Osteocyte (in vitro differentiated cells): ENCODE measurements at places on chromosomes 4 and X. TPM values are rescaled to one million over a fixed set of nuclear protein-coding genes. Genes with fewer than 3 reads are reported as not detected.

The ERVMER34-1 gene
- 0.24 and 0.26 TPM in 2 replicates for total RNA-seq

DNA sequence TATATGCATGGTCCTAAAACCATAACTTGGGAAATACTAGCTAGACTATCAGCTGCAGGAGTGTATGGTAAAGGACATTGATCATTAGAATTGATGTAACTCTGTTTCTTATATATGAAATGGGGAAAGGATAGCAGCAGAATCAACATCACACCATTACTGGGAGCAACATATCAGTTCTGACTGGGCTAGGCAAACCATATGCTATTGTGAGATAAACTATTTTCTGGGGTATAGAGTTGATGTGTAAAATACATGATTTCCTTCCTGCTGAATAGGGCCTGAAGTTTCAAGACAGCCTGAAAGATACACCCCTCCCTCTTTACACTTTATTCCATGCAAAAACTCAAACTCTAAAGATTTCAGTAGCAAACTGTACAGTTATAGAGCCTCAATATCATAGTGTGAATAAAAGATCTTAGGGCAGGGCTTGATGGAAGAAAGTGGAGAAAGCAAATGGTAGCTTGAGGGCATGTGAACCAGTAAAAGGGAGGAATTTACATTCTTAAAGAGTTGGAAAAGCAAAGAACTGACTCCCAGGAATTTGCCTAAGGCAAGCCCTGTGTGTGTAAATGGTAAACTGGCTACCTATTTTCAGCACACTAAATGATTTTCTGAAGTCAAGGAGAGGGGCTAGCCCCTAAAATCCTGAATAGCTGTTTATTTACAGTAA, 404.1 kb downstream of the MAPK10 start:
- no peak for DNase-seq

DNA sequence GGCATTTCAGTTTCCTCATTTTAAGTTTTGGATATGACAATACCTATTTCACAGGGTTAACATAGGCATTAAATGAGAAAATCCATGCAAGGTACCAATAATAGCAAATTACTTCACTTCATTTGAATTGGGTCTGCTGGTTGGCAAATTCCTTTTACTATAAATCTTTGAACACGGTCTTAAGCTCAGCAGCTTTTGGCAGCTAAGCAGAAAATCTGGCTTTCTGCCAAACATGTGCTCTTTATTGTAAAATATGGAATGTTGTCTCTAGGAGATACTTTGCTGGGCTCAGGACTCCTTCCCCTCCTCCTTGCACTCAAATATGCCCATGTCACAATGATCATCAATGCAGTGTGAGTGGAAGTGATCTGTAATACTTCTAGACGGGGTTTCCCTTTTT, 16.8 kb upstream of the DMP1 start:
- no peak for DNase-seq

The SNCA gene
- total RNA-seq = 7.9 and 8.8 TPM in 2 replicates

The SASH3 gene
- total RNA-seq = not detected in 2 replicates

The SPATA4 gene
- 0.76 TPM in 1 of 2 replicates, not detected in the other for total RNA-seq

- DNase-seq = no peak
Observed at GRCh38 chr4:129335276-129335675, 239.3 kb downstream of the C4orf33 start.

DNA sequence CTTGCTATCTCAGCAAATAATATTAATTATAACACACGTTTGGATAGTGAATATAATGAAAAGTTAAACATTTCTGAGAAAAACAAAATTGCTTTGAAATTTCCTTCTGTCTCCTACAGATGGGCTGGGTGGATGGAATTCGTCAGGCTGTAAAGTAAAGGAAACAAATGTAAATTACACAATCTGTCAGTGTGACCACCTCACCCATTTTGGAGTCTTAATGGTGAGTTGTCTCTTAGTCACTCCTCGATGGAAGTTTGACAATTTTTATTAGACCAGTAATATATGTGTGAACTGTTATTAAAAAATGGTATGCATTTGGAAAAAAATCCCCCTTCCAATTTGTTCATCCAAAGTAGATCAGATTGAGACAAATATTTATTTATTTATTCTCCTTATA, 92.5 kb upstream of the BRS3 start:
- DNase-seq = no peak

- no peak for DNase-seq
Observed at GRCh38 chr4:107018344-107018735, 17.8 kb downstream of the DKK2 start.

DNA sequence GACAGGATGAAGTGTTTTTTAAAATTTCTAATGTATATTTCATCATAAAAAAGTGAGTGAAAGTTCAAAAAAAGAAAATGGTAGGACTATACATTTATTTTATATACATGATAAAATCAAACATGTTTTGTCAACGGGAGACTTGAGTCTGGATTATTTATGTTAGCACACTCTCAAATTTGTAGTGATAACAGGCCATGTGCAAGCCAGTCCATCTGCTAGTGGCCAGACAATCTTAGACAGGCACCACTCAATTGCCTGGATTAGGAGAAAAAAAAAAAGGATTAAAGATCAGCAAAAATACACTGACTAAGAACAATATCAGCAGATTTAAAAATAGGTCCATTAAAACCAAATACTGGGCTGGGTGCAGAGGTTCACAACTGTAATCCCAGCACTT, 71.9 kb downstream of the KCNIP4 start:
- no peak for DNase-seq

DNA sequence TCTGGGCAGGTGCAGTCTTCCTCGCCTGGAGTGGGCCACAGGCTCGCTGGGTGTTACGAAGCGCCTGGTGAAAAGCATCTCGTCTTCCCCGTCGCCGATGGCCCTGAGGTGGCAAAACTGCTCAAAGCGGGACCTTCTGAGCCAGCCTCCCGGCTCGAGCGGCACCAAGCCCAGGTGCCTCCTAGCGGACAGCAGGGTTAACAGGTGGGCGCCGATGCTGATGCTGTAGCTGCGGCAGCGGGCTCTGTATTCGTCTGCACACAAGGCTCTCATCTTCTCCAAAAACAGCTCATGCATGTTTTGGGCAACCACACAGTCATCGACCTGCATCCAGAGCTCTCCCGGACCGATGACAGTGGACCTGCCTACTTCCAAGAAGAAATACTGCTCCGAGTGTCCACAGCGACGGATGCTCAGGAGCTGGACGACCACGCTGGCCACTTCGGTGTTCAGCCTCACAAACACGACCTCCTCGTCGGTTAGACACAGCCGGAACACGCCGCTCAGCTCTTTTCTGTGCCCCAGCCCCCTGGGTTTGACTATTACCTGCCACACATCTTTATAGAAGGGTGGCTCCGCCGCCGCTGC, 1.2 kb downstream of the IRS4 start:
- DNase-seq = peak; percentile 73

GRCh38 chr4:147816382-147817254, 84.7 kb downstream of the ARHGAP10 start:
- no peak for DNase-seq

- DNase-seq = no peak
Observed at GRCh38 chrX:77788050-77788449, 2.0 kb upstream of the ATRX start.

GRCh38 chr4:39330353-39330752, 35.8 kb downstream of the RFC1 start:
- DNase-seq = no peak

DNA sequence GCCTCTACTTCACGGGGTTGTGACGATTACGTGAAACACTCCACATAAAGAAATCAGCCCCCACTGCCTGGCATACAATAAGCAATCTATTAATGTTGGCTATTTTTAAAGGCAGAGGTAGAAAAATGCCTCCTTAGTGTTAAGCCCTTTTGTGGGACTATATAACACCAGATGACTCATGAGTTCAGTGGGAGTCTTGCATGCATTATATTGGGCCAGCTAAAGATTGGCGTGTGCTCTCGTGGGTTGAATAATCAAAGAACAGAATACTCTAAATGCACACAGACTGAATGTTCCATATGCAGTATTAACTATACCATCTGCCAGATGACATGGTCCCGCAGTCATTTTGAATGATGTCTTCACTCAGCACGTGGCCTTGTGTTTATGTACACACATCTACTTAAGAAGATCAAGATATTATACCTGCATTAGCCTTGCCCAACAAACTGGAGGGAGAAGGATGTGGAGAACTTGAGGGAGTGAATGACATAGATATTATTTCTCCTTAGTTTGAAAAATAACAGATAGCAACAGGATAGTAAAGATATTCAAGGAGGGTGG, 85.0 kb upstream of the MYOZ2 start:
- DNase-seq = no peak

DNA sequence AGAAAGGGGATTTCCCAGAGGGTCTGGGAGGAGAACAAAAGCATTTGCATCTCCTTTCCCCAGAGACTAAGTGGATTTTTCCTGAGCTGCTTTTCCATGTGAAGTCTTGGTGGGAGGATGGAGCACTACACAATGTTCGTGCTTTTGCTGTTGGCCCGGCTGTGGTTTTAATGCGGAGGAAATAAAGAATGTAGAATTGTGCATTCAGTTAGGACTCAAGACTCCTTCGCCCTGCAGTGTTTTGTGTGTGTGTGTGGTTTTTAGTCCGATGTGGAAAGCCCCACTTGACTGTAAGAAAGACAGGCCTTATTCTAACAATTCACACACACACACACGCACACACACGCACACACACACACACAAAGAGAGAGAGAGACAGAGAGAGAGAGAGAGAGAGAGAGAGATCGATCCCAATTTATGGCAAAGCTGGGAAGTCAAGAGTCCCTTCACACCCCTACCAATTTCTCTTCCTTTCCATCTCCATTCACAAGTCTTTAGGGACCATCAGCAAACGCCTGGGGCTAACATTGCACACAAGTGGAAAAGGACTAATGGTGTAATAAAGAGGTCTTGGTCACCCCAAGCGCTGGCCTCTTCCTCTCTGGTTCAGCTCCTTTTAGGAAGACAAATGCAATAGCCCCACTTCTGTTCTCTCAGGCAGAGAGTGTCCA, 44.2 kb downstream of the CLDN34 start:
- no peak for DNase-seq

- DNase-seq = no peak
Observed at GRCh38 chr4:122759639-122760310, 27.3 kb downstream of the BBS12 start.

GRCh38 chr4:165203541-165204461, 3.6 kb upstream of the KLHL2 start:
- DNase-seq = no peak

The CLDN22 gene
- total RNA-seq = not detected in 2 replicates

The SLC38A5 gene
- total RNA-seq = not detected in 2 replicates

DNA sequence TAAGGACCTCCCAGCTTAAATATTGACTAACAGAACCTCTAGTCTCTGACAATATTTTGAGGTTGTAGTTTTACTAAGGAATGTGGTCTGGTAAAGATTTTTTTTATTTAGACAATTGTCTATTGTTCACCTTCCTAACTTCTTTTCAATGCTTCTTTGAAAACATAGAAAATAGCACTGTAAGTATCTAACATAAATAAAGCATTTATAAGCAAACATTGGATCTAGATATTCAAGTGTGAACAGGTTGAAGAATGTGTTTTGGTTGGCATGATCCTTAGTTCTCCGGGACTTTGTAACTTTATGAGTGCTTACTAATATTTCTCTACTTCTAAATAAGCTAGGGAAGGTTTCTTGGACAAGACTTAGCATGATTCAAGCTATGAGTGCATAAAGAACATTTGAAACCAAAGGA, 285.4 kb upstream of the ARSJ start:
- DNase-seq = no peak

The RAI2 gene
- total RNA-seq = 0.27 and 0.34 TPM in 2 replicates

The GNRHR gene
- total RNA-seq = not detected in 2 replicates

DNA sequence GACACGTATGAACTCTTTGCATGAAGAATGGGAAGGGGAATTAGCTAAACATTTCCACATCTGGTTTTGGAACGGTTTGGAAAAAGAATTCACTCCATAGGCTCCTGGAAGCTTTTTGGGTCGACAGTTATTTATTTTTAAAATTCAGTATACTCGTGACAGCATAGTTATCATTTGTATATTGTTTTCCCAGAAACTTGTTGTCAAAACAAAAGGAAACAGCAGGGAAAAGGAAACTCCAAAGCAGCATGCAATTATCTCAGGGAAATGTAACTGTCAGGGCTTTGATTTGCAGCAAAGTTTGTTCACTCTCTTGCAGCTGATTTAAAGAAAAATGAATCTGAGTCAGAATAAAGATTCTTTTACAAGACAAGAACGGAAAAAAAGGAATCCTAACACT, 86.5 kb downstream of the PLAC1 start:
- no peak for DNase-seq

The UGT2A1 gene
- not detected in 2 replicates for total RNA-seq

The VCX3B gene
- not detected in 2 replicates for total RNA-seq

DNA sequence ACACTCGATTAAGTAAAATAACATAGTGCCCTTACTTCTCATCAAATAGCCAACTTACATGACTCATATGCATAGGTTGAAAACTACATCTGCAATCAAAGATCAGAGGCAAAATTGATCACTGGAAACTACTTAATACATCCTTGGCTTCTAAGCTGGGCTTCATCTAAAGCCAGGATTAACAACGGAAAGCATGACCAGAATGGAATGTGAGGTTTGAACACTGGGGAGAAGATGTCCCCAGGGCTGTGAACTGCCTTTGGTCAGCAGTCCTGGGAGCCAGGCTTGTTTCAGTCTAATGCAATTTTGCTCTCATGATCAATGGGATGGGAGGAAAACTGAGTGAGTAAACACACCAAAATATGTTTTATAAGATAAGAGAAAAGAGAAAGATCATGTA, 192.5 kb upstream of the TTC29 start:
- no peak for DNase-seq

The SPANXD gene
- not detected in 2 replicates for total RNA-seq

The FAM9A gene
- total RNA-seq = not detected in 2 replicates

The TIMM17B gene
- total RNA-seq = 45.6 and 50.0 TPM in 2 replicates

GRCh38 chr4:144647095-144647561, 1.2 kb downstream of the HHIP start:
- DNase-seq = no peak

DNA sequence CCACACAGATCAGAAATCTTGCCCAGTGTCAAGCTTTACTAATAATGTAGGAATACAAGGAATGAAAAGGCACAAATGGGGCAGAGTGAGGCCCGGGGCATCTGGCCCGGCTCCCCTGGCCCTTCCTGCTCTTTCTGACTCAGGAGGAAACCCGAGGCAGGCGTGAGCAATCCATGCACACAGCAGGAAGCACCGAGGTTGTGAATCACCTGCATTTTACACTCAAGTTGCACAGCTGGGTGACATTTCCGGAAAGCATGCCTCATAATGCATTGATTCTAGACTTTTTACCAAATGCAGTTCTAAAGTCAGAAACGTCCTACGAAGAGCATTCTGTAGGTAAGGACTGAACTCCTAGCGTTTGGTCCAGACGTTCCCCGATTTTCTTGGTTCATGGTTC, 38.9 kb downstream of the PRIMPOL start:
- DNase-seq = no peak
